ENCODE measurements at places on chromosomes 6 and 20. TPM values are rescaled to one million over a fixed set of nuclear protein-coding genes. Genes with fewer than 3 reads are reported as not detected.

GRCh38 chr6:146312608-146313007, 231.0 kb upstream of the RAB32 start:
- DNase-seq: no peak

- DNase-seq: no peak
Observed at GRCh38 chr6:33634946-33635345, 13.8 kb downstream of the ITPR3 start.

Gene RNF144B
- 24.4 TPM for total RNA-seq

Gene PPT2
- total RNA-seq: 124 TPM

DNA sequence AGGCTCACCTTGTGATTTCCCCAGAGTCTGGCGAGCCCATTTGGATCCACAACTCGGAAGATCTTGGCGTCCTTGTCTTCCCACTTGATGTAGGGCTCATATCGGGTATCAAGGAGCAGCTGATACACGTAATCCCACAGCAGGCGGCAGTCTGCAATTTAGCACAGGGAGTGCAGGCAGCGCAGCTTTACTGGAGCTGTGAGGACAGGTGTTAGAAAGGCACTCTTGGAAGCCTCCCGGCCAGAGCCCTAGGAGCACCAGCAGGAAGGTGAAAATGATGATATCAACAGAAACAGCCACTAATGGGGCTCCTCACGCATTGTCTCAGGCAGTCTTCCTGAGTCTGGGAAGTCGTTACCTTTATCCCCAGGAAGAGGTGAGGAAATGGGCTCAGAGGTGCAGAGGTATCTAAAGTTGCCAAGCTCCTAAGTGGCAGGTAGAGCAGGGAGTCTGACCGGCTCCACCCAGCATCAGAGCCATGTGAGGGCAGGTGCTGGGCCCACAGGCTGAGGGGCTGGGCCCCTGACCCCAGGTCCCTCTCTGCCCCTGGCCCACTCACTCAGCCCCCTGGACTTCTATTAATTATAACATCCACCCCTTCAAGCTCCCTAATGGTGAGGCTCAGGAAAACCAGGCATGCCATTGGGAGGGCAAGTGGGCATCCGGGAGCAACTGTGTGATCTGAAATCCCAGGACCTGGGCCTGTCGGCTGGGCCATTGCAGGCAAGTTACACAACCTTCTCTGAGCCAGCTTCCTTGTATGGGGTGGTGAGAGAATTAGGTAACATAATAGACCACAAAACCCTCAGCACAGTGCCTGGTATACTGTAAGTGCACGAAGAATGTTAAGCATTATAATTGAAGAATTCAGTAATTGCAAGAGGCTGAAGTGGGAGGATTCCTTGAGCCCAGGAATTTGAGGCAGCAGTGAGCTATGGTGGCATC, 18.3 kb downstream of the ETV7 start:
- DNase-seq: no peak

GRCh38 chr6:165864925-165865324, 201.9 kb upstream of the PDE10A start:
- DNase-seq: no peak

Gene ANKRD6
- total RNA-seq: 8.8 TPM

GRCh38 chr6:26123675-26123946, 36.4 kb downstream of the HFE start:
- DNase-seq: no peak

Gene SNHG17
- total RNA-seq: 15.2 TPM

- no peak for DNase-seq
Observed at GRCh38 chr20:15643713-15644112, 929.5 kb downstream of the KIF16B start.

Gene GNMT
- total RNA-seq: 0.20 TPM

Gene HLA-DPA1
- 16.1 TPM for total RNA-seq

DNA sequence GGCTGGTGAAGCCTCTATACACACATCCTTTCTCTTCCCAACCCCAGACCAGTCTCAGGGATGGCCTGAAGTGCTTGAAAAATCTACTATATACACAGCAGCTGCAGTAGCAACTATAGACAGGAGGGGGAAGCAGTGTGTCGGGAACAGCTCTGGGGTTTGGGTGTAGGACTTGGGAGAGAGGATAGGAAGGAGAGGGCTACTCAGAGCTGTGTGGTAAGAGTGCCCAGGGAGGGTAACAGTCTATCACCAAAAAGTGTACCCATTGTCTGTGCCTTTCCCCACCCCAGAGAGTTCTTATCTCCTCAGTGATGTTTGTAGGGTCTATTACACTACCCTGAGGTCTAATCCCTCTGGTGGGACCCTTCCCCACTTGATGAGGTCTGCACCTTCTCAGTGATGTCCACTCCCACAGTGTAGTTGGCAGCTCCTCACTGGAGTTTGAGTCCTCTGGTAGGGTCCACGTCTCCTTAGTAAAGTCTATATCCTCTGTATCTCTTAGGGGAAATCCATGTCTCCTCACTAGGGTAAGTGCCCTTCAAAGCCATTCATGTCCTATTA, 1.5 kb upstream of the GGT7 start:
- DNase-seq: peak; percentile 71

- DNase-seq: no peak
Observed at GRCh38 chr6:125586074-125586473, 163.4 kb upstream of the HEY2 start.

Gene NAPB
- total RNA-seq: 18.9 TPM

DNA sequence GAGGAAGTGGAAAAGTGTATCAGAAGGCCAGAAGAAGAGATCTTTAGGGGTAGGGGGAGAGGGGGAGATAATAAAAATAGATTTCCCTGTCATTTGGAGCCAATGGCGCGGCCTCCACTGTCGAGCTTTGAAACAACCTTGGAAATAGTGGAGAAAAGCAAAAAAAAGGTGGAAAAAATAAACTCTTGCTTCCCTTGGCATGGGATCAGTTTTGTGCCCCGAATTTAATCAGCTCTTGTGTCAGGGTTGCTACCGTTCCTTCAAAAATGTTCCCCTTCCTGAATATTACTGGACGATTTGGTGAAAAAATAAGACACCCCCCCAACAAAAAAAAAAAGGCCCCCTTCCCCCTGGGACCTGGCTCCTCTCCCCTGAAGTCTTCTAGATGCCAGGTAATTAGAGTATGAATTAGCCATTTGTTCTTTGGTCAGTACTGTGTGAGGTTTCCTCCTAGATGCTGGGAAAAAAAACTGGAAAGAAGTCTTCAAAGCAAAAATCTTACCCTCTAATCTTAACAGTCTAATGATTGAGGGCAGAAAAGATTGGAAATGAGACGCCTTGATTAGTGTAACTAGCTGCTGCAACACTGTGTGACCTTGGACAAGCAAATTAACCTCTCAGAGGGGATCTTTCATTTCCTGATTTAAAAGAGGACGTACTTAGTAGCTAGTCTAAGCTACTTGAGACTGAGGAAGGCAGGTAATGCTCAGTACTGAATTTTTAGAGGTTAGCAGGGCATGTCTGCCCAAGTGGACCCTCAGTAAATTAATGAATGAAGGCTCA, 872 bp upstream of the RBM39 start:
- DNase-seq: peak; percentile 25
